ENCODE measurements at places on chromosomes 4 and X.

- DNase-seq: peak; percentile 34
Measured at GRCh38 chr4:175453456-175453855, 358.6 kb downstream of the GPM6A start.

GRCh38 chr4:177239477-177239876 is 70.2 kb upstream of the NEIL3 start:
- no peak for DNase-seq

DNA sequence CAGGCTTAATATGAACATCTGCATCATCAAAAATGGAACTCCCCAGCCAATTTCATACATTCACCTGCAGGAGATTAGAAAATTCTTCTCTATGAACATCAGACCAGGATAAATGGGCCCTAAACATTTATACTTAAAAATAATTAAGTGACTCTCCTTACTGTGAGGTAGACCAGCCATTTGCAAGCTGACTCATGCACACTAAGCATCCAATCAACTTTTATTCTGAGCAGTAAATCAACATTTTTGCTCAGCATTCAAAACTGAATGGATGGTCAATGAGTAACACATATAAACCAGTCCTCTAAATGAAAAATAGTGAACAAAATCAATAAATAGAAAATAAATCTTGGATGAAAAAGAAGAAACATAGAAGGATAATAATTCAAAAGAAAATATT is 19.9 kb upstream of the PCDH10 start:
- DNase-seq: no peak

DNA sequence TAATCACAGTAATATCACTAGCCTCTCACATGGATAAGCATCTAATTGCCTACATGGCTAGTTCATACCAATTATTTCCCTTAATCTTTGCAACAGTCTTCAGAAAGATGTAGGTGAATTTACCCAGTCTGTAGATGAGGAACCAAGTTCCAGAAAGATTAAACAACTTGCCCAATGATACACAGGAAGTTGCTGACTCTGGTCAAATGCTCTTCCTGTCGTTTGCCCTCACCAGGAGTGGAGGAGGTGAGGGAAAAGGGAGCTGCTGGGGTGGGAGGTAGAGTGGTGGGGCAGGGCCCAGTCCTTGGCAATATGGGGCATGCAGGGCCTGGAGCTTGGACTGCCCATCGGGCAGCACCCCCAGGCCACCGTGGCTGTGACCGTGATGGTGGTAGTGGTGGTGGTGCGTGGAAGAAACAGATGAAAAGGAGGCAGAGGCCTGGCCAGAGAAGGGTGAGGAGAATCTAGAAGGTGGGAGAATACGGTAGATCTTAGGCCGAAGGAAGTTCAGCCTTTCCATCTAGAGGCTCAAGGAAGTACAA is 2.3 kb upstream of the KDM5C start:
- DNase-seq: no peak

DNA sequence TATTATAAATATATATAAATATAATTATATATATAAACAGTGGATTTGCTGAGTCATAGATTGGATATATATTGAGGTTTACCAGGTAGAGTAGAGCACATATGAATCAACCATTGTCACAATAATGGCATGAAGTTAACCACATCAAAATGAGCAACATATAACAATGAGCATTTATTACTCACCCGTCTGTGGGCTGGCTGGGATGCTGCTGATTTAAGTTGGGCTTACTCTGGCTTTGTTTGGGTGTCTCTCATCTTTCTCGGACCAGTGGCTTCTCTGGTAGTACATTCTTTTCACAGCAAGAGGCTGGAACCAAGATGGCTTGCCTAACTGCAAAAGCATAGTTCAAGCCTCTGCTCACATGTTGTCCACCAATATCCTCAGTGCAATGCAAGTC is 111.7 kb upstream of the TAPT1 start:
- no peak for DNase-seq

DNA sequence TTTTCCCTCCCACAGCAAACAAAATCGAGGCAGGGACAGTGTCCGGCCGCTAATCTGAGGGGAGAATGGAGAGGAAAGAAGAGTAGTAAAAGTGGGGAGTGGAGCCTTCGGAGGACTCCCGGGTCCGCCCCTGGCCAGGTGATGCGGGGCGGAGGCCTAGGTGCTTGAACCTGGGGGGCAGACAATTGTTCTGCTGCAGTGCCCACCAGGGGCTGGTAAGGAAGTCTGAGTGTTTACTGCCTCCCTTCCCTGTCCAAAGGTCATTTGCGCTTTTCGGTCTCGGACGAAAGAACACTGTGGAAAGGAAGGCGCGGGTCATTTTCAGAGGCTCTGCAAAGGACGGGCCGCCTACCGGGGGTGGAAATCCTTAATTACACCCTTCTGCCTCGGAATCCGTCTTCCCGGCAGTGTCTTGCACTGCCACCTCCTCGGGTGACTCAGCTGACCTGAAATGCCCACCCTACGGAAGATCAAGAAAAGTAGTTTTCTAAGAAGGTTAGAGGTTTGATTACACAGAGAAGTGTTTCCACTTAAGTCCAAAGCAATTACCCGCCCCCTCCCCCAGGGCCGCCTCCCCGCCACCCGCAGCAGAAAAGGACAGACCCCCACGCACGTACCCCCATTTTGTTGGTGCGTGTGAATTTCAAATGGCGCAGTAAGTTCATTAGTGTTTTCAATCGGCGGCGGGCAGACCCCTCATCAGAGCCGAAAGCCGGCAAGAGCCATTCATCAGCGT is 99.9 kb upstream of the TENM3 start:
- peak; percentile 73 for DNase-seq

DNA sequence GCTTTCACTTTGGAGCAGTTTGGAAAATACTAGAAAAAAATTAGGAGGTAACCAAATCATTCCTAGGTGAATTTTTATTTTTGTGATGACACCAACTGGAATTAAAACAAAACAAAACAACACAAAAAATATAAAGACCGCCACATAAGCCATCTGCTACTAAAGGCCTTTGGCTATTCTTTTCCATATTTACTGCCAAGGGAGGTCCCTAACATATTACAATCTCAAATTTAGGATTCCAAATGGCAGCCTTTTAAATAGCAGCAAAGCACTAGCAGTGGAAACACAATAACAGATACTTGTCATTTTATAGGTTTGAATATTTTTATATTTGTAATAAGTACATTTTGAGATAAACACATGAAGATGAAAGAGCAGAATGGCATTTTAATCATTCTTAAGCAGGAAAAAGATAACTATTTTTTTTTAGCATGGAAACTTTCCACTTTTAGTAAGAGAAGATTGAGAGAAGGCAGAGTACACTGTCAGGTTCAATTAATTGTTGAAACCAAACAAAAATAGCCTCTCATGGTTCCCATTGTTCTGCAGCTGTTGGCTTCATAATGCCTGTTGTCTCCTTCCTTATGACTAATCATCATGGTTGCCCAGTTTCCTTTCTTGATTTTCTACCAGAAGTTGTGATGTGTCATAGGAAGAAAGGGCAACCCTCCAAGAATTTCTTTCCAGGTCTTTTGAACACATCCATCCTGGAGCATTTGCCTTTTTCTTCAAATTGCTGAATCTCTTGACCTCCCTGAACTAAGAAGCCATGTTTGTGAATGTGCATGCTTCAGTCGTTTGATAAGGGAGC is 219.0 kb upstream of the EMCN start:
- DNase-seq: peak; percentile 14

GRCh38 chrX:27797575-27797974 is 10.2 kb upstream of the MAGEB10 start:
- no peak for DNase-seq

DNA sequence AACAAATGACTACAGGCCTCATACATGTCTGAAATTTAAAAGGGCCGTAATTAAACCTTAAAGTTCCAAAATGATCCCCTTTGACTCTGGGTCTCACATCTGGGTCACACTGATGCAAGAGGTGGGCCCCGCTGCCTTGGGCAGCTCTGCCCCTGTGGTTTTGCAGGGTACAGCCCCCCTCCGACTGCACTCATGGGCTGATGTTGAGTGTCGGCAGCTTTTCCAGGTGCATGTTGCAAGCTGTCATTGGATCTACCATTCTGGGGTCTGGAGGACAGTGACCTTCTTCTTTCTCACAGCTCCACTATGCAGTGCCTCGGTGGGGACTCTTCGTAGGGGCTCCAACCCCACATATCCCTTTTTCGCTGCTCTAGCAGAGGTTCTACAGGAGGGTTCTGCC is 1537.9 kb downstream of the PCDH18 start:
- no peak for DNase-seq

DNA sequence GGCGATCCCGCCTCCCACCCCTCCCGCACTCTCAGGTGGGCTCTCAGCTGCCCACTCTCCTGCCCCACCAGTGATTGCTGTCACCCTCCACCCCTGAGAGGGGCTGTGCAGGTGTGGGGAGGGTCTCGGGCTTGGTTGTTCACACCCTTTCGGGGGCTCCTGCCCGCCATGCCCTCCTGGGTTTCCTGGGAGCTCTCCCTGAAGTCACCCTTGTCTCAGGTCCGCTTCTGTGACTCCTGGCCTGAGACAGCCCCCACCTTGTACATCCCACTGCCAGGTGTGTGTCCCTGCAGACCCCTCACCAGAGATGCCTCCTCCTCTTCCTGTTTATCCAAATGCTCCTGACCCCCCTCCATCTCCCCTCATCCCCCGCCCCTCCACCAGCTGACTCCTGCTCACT is 37.8 kb downstream of the ADRA2C start:
- DNase-seq: no peak

DNA sequence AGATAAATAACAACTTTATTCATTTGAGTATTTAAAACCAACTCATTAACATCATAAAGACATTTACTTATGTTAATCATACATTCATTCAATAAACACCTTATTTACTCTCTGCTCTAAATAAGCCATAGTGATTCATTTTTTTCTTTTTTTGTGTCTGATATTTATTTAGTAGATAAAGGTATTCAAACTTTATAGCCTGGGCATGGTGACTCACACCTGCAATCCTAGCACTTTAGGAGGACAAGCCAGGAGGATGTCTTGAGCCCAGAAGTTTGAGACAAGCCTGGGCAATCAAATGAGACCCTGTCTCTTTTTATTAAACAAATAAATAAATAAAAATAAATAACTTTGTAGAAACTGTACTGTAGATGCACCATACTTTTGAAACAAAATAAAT is 771.3 kb upstream of the PCDH7 start:
- DNase-seq: no peak

GRCh38 chr4:167339781-167340180 is 105.5 kb upstream of the SPOCK3 start:
- DNase-seq: no peak

DNA sequence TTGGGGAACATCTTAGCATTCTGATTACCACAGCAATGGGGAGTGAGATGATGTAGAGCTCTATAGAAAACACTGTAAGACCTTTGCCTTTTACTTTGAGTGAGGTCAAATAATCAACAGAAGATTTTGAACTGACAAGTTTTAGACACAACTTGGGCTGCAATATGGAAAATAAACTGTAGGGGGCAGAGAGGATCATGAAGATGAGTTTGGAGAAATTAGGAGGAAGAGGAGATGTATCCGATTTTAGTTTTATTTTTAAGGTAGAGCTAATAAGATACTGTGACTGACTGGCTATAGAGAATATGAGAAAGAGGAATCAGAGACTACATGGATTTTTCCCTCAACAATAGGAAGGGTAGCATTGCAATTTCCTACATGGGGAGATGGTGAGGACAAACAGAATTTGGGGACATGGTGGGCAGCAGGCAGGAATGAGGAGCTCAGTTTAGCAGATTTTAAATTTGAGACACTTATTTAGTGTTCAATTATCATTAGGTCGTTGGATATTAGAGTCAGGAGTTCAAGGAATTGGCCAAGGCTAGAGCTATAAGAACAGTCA is 563.1 kb downstream of the INPP4B start:
- DNase-seq: peak; percentile 37

- DNase-seq: peak; percentile 69
Measured at GRCh38 chrX:51641421-51642021, 22.8 kb upstream of the CENPVL3 start.

DNA sequence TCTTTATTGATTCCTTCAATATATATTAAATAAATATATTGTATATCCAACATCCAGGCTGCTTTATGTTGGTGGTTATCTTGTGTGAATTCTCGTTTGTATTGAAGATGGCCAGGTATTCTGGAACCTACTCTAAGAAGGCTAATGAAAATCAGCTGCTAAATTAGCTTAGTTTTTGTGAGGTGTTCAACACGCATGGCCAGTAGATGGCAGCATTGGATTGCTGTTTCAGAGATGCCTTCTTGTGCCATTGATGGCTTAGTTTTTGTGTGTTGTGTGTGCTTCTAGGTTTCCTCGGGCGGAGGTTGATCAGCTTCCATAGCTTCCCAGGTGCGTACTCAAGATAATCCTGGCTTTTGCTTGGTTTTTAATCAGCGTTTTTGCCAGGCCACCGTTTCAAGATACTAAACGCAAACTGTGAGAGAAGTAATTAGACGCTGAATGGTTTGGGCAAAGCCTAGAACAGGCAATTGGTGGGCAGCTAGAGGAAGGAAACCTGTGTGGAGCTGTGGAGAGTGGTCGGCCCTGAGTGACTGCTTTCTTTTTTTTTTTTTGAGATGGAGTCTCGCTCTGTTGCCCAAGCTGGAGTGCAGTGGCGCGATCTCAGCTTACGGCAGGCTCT is 15.1 kb downstream of the NOCT start:
- DNase-seq: peak; percentile 89

GRCh38 chrX:109270580-109271484 is 211.1 kb downstream of the GUCY2F start:
- DNase-seq: no peak

DNA sequence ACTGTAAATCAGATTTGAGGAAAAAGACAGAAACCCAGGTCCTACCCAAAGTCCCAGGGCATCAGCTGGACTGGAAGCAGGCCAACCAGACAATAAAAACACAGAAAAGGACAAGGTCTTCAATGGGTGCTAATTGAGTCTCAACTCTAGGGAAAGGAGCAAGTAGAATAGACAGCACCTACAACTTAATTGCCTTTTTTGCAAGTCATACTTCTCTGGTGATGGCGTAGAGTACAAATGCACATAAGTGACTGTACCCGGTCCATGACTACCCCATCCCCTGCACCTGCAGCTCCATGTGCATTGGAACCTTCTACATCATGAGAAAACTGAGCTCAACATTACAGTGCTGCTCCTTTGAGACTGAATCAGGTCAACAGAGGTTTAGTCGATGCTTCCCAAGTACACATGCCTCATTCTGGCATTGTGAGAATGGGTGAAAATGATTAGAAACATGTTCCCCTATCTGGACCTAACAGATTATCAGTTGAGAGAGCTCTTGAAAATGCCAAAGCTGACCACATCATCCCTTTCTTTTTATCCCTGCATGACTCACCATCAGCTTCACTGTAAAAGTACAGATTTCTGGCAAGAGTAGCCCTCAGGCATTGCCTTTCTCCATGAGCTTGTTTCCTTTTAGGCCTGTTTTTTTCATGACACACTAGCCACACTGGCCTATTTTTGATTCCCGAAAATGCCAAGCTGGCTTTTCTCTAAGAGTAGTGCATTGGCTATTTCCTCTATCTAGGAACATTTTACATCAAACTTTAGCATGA is 298.3 kb downstream of the HS3ST1 start:
- DNase-seq: peak; percentile 25

- no peak for DNase-seq
Measured at GRCh38 chr4:179543771-179544170, 2101.5 kb upstream of the AGA start.

- DNase-seq: no peak
Measured at GRCh38 chrX:34629572-34629971, 27.5 kb downstream of the TMEM47 start.

GRCh38 chr4:106614441-106614840 is 245.9 kb upstream of the GIMD1 start:
- no peak for DNase-seq

GRCh38 chrX:153917869-153918268 is 8.2 kb downstream of the ARHGAP4 start:
- no peak for DNase-seq
